Left renal cortex interstitium (tissue), 4 donors: ENCODE measurements at places on chromosomes 7 and 10. TPM values are rescaled to one million over a fixed set of nuclear protein-coding genes. Genes with fewer than 3 reads are reported as not detected.

- DNase-seq: no peak
Measured at GRCh38 chr7:106126170-106126938, 14.2 kb upstream of the SYPL1 start.

GRCh38 chr10:53023411-53023810 is 250.8 kb upstream of the MBL2 start:
- DNase-seq: no peak

DNA sequence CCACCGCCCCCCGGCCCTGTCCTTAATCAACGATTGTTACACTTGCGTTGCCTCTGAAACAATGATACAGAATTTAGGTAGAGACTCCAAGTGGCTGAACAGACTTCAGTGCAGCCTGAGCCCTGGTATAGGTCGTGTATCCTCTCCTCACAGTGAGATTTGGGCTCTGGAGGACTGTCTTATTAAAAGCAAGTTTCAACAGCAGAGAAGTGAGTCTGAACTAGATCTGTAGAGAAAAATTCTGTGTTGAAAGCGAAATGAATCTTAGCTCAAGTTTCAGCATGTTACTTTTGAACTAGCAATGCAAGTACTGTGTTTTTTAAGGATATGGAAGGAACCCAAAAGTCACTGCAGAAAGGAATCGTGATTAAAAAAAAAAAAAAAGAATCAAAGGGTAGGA is 103.1 kb downstream of the HOXA1 start:
- no peak for DNase-seq

DNA sequence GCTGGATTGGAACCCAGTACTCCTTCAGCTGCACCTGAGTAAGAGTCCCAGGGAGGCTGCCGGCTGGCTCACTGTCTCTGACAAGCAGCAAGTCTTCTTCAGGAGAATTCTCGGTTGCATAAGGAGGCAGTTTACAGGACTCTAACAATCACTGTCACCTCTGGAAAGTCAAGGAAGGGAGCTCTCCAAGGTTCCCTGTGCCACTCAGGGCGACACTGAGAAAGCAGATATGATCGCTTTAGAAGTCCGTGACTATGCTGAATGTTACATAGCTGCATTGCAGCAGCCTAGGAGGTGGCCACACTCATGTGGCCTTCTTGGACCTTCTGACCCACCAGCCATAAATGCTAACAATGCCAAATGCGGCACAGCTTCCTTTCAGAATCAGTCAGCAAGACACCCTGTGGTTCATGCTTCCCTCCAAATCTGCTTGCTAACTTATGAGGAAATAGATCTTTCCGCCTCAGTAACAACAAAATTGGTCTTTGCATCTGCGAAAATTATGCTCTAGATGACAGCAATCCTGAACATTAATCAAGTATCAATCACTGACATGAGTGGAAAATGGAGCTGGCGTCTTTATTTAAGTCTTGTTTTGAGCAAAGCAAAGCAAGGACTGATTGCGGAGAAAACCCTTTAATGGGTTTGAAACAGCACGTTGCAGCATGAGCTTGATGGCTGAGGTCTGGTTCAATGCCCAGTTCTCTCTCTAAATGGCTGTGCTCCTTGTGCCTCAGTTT is 132.9 kb downstream of the ATXN7L1 start:
- no peak for DNase-seq

DNA sequence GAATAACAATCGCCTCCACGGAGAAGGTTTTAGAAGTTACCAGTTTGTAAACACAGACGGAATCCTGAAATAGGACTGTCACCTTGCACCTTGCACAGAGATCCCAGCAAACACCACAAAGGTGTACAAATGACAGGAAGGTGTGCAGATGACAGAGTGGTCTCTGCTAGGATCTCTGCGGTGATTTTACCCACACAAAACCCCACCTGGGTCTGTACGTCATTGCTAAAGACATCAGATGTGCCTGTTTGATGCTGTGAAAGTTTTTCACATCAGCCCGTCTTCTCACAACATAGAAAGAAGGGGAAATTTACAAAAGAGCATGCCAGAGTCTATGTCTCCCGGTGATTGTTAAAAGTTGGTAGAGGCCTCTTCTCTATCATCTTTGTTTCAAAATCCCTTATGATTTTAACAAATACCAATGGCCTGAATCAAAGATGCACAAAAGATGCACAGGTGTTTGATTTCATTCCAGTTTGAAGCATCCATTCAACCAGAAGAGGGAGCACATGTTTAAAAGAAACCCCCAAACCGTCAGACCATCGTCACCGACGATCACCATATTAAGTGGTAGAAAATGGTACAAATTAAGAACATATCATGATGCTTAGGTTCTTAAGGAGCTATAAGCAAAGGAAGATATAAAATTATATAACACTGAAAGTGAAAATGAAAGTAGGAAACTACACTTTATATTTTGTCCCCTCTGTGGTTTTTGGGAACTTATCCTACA is 576.5 kb downstream of the PTPRN2 start:
- no peak for DNase-seq

- DNase-seq: no peak
Measured at GRCh38 chr7:34453150-34453549, 204.9 kb upstream of the NPSR1 start.

DNA sequence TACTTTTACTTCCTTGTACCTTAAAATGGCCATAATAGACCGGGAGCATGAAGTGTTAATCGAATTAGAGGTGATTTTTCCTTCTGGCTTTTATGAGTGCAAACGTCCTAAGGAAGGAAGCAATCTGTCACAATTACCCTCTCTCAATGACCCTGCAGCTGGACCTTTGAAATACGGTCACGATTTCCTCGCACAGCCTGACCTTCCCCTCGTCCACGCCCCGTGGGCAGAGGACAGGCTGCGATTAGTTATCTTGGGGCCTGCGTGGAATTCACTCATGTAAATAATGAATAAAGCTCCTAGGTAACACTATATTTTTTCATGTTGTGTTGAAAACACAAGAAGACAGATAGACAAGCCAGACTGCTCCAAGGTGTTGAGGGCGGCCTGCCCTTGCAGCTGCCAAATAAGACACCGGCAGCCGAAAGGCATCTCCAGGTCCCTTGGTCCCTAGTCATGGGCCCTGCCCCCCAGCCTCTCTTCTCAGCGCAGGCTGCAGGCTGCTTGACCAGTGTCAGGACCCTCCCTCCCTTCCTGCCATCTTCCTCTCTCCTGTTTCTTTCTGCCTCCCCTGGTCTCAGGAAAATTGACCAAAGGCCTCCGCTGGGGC is 199.9 kb downstream of the TCERG1L start:
- no peak for DNase-seq

GALNT17 gene
- 3.1 TPM for polyA plus RNA-seq

SPDYE11 gene
- 0.28 TPM for polyA plus RNA-seq

EVX1 gene
- 0.07 TPM for polyA plus RNA-seq

ASB10 gene
- polyA plus RNA-seq: not detected

ADAMTS14 gene
- 0.96 TPM for polyA plus RNA-seq

UCMA gene
- polyA plus RNA-seq: not detected
